ENCODE measurements at places on chromosomes 1 and 21.

DNA sequence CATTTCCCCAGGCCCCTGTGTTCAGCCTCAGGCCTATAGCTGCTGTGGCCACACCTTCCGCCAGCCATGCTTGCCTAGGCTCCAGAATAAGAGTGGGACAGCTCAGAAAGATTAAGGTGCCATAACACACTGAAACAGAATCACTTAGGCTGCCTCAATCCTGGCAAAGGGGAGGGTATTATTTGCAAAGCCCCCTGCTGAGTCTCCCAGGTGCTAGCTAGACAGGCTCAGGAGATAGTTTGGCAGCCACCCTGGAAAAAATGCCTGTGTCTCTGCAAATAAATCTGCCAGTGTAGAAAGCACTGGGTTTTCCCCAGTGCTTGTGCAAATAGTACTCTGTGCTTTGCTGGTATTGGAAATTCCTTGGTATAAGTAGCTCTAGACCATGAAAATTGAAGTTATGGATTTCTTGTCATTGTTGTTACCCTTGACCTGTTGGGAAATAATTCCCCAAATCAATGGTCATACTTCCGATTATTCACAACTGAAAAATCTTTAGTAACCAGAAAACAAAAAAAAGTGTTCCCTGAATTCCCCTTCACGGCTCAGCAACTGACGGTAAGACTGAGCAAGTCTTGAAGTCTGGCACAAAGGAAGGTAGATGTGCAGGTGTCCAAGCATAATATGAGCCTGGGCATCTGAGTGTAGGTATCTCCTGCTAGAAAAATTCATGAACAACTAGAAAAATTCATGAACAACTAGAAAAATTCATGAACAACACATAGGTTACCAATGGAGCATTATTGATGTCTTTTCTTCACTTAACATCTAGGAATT is 56.9 kb downstream of the PROX1 start:
- ATAC-seq, result no peak

DNA sequence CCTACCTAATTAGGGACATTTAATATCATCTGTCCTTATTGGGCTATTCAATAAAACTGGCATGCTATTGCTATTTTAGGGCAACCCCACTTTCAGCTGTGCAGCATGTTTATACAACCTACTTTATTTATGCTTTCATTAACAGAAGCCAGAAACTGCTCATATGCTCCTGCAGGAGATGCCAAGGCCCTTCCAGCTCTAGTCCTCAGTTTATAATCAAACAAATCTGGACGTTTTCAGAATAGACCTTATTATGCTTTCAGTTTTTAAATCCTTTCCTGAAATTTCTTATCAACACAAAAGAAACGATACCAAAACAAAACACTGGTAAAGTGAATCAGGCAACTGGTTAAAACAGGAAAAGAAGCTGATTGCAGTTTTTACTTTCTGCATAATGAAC is 53.2 kb downstream of the PTGS2 start:
- ATAC-seq, result no peak

DNA sequence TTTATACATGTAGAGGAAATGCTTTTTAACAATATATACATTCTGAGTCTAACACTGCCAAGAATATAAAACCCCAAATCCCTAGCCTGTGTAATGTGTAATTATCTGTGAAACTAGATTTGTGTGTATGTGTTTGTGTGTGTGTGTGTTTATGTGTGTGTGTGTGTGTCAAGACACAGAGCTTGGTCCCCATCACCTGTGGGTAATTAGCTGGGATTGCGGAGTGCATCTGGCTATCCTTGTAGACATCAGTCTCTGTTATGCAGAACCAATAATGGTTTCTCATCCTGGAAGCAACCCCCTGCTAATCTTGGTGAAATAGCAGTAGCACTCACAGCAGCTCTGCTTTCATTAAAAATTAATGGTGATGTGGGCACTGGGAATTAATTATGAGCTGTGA is 26.3 kb upstream of the ST6GALNAC3 start:
- no peak for ATAC-seq

DNA sequence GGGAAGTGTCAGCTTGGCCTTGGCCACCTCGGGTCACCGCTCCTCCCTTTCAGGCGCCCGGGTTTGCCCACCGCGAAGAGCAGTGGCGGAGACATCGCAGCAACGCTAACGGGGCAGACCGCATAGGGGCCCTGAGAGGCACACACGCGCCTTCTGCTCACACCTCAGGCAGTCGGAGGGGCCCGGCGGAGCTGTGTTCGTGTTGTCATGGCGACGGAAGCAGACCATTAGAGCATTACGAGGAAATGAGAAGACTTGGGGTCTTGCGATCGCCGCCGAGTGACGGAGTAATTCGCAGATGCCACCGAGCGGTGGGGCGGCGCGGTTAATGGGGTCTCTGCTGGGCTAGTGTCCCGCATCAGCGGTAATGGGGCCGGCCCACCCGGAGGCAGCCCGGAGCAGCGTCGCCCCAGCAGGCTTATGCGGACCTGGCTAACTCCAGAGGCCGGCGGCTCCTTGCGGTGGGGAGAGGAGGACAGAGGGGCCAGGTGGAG is 144.1 kb downstream of the TNR start:
- peak; percentile 74 for ATAC-seq

DNA sequence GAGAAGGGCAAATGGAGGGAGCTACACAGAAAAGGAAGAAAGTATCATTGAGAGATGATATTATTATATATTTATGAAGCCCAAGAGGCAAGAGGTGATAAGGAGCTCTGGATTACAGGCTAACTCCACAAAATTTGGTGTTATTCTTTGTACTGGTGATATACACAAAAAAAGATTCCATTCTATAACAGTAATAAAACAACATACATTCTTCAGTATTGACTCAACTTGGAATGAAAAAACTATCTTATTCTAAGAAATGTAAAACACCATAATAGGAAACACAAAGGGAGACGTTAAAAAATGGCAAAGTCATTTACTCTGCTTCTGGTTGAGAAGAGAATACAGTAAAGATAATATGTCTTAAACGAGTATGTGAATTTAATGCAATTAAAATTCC is 99.4 kb downstream of the TEX35 start:
- no peak for ATAC-seq

DNA sequence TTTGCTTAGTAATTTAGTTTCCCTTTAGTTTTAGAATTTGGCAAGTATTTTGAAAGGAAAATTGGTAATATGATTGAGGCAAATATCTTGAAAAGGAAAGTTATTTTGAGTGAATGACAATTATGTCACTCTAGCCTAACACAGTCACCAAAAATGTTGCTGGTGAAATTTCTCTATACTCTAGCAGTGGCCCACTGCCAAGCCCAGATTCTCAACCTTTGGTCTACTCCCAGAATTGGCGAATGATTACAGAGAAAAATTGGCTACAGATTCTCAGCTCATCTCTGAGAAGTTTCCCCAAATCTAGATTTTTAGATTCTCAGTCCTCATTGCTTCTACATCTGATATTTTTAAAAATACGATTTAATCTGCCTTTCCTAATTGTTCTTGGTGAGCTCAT is 84.9 kb downstream of the PIGK start:
- ATAC-seq, result no peak

DNA sequence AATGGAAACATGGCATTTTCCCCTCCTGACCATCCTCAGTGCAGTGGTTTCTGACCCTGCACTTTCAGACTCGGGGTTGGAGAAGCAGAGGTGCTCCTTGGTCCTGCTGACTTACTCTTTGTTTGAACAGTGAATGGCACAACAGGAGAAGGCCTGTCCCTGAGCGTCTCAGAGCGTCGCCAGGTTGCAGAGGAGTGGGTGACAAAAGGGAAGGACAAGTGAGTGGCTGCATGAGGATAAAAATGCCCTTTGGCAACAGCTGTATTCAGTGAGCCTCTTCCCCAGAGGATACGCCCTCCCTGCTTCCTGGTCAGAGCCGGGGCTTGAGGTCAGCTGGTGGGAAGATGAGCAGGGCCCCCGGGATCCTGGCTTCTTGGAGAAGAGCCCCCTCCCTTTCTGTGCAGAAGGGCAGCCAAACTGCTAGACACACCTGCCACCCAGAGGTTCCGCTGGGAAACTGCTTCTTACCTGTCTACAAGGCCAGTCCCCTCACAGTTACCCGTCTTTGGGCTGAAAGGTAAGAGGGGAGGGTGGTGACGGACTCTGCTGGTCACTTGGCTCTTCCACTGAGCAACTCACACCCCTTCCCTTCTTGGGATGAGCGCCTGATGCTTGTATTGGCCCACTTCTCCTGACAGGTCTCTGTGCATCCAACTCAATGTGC is 16.6 kb downstream of the NPL start:
- no peak for ATAC-seq

GRCh38 chr1:107936498-107937481 is 28.2 kb downstream of the VAV3 start:
- peak; percentile 77 for ATAC-seq

- peak; percentile 91 for ATAC-seq
Measured at GRCh38 chr1:35202048-35202719, 9.2 kb upstream of the SFPQ start.

- no peak for ATAC-seq
Measured at GRCh38 chr1:2468041-2468472, 8.0 kb upstream of the PLCH2 start.

DNA sequence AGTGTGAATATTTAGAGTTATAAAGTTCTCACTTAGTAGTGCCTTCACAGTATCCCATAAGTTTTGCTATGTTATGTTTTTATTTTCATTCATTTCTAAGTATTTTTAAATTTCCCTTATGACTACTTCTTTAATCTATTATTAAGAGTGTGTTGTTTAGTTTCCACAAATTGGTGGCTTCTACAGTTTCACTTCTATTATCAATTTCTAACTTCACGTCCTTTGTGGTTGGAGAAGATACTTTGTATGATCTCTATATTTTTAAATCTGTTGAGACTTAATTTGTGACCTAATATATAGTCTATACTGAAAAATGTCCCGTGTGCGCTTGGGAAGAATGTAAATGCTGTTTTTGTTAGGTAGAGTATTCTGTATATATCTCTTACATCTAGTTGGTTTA is 11.7 kb downstream of the CHIA start:
- ATAC-seq, result no peak

- ATAC-seq, result no peak
Measured at GRCh38 chr1:221626041-221626440, 115.8 kb downstream of the DUSP10 start.

DNA sequence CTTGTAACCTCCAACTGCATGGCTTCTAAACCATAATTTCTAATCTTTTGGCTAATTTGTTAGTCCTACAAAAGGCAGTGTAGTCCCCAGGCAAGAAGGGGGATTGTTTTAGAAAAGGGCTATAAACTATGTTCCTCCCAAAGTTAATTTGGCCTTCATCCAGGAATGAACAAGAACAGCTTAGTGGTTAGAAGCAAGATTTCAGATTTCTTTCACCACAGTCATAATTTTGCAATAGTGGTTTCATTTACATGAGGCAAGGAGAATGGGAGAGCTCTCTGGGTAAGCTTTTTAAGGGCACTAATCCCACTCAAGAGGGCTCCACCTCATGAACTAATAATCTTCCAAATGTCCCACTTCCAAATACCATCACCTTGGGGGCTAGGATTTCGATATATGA is 1353.9 kb downstream of the NCAM2 start:
- no peak for ATAC-seq

DNA sequence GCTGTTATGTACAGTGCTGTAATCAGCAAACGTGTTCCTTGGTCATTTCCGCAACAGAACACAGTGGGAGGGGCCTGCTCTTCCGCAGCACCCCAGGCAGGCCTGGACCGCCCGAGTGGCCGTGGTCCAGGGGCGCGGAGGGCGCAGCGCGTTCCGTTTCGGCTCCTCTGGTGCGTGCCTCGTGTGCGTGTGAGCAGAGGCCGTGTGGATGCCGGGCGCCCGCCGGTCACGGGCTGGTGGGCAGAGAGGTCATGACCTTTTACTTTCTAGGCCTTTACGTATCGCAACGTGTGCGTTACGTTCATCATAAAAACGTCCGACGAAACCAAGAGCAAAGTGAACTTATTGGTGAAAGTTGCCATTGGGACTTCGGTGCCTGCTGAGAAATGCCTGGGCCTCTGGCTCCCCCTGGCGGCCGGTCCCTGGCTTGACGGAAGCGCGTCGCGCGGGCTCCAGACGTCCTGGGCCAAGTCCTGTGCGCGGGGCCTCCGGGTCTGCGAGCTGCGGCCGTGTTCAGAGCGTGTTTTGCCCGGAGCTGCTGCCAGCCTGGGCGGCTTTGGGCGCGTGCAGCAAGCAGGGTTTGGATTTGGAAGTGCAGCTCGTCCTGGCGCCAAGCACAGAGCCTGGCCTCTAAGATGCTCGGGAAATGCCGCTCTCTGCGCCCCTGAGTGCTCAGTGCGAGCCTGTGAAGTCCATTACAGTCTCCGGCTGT is 34.4 kb downstream of the COL18A1 start:
- peak; percentile 84 for ATAC-seq

DNA sequence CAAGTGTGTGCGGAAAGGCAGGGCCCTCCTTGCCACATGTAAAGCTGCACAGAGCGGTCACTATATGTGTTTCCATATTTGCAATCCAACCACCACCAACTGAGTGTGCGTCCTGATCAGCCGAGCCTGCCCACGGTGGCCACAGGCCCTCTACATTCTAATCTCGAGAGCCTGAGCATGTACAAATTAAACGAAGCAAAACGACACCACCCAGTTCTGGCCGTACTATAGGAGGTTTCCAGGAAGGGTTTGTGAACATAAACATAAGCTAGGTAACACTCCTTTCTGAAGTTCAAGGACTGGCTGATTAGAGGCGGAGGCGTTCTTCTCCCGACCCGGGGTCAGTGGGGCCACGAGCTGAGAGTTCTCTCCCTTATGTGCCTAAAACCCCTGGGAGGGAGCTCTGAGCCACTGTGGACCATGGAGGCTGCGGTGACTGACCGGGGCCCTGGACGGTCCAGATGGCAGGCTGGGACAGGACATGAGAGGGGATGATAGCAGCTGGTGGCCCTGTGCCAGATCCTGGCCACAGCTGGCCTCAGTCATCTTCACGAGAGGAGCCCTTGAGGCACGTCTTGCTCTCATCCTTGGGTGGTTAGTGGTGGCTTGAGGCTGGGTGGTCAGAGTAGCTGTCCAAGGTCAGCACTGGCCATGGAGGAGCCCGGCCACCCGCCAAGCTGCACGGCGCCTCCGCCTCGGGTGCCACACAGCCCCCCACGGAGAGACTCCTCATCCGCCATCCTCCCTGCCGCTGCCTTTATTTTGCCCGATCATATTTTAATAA is 39.1 kb upstream of the TRAPPC10 start:
- peak; percentile 9 for ATAC-seq
